T-helper 9 cell (primary cell): ENCODE measurements at places on chromosomes 13 and 19.

DNA sequence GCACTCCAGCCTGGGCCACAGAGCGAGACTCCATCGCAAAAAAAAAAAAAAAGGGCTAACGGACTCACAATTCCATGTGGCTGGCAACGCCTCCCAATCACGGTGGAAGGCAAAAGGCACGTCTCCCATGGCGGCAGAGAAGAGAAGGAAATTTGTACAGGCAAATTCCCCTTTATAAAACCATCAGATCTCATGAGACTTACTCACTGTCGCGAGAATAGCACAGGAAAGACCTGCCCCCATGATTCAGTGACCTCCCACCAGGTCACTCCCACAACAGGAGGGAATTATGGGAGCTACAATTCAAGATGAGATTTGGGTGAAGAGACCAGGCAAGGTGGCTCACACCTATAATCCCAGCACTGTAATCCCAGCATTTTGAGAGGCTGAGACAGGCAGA lies 18.7 kb upstream of the NMRK2 start:
- no peak for DNase-seq

- DNase-seq: no peak
Observed at GRCh38 chr13:30605052-30605451, 12.7 kb upstream of the USPL1 start.

DNA sequence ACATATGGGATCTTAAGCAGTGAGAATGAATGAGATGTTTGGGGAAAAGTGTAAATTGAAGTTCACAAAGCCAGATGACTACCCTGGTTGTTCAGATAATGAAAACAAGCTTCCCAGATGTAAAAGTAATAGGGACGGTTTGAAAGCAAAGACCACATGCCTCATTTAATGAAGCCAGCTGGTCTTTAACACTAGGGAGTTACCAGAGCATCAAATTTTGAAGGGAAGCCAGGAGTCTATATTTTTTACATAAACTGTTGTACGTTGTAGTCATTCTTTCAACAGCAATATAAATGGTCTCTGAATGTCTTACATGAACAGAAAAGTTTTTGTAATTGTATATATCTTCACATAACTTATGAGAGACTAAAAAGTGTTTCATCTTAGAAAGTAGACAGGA lies 2604.5 kb upstream of the PCDH20 start:
- DNase-seq: no peak

- no peak for DNase-seq
Observed at GRCh38 chr13:80572923-80573316, 232.0 kb upstream of the SPRY2 start.

DNA sequence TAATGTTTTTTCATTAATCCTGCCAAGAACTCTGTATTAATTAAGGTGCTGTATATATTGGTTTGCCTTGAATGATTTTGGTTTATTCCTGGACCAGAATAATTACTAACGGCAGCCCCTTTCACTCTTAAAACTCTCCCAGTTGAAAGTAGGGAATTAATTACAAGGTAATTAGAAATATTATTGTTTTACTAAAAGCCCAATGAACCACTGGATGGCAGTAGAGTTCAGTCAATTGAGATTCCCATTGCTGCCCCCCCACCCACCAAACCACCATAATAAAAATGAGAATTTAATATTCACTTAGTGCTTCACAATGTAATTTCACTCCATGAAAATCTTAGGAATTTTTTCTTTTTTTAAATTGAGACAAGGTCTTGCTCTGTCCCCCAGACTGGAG lies 13.7 kb downstream of the WBP4 start:
- peak; percentile 12 for DNase-seq

DNA sequence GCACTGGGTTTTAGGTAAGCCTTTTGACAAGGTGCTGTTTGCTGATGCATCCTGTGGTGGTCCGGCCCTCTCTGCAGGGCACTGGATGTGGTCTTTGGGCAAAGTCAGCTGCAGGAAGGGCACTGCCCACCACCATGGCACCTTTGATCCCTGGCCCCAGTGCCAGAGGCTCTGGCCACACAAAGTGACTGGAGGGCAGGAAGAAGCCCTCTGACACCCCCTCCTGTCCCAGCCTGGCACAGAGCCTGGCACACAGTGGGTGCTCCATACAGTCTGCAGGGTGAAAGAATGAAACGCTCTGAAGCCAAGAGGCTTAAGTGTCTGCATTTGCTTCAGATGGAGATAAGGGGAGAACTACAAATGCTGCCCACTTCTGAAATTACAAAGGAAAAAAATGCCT lies 47.6 kb upstream of the CNMD start:
- DNase-seq: no peak

DNA sequence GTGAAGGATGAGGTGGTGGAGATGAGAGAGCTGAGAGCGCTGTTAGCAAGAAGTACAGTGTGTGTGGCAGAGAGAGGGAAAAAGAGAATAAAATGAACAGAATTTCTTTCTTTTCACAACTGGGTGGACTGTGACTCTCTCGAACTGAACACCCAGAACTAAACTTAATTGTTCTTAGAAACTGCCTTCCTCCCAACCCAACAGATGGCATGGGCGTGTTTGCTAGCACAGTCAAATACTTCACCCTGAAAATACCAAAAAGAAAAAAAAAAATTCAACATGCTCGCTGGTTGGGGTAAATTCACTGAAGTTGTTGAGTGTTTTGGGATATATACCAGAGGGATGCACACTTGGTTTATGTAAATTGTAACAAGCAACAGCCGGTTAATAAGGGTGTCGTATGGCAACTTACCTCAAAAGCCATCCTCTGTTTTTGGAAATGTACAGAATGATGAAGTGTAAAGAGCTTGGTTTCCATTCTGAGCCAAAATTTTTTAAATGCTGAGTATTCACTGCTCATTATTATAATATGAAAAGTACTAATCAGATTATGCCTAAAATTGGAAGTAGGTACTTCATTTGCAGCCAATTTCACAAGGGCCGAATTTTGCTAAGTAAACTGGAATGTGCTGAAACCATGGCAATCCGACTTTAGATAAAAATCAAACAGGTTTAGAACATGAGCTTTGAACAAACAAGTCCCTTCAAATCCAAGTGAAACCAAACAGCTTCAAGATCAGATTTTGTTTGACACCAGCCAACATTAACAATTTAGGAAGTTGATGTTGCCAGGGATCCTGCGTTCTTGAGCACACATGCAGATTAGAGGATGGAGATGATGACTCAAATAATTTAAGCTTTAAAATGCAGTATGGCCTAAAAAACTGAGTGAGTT lies 115.8 kb downstream of the ZIC5 start:
- DNase-seq: no peak

DNA sequence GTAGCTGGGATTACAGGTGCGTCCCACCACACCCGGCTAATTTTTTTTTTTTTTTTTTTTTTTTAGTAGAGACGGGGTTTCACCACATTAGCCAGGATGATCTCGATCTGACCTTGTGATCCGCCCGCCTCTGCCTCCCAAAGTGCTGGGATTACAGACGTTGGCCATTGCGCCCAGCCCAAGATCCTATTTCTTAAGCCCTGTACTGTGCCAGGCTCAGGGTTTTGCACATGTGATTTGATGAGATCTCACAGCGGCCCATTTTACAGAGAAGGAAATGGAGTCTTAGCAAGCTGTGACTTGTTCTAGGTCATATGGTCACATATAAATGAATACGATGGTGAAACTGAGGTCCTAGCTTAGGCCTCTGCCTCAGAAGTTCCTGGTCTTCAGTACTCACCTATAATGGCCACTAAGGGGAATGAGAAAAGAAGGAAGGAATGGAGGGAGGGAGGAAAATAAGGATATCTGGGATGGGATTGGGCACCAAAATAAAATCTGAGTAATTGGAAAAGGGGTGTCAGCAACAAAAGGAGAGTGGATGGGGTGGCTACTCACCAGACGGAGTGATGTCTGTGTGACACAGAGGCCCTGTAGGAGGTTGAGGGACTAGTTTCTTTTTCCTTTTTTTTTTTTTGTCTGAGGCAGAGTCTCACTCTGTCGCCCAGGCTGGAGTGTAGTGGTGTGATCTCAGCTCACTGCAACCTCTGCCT lies 1.3 kb downstream of the OSCAR start:
- no peak for DNase-seq

- DNase-seq: no peak
Observed at GRCh38 chr13:33884531-33885220, 66.7 kb downstream of the RFC3 start.

- DNase-seq: no peak
Observed at GRCh38 chr19:46113726-46114125, 10.8 kb downstream of the IGFL3 start.

DNA sequence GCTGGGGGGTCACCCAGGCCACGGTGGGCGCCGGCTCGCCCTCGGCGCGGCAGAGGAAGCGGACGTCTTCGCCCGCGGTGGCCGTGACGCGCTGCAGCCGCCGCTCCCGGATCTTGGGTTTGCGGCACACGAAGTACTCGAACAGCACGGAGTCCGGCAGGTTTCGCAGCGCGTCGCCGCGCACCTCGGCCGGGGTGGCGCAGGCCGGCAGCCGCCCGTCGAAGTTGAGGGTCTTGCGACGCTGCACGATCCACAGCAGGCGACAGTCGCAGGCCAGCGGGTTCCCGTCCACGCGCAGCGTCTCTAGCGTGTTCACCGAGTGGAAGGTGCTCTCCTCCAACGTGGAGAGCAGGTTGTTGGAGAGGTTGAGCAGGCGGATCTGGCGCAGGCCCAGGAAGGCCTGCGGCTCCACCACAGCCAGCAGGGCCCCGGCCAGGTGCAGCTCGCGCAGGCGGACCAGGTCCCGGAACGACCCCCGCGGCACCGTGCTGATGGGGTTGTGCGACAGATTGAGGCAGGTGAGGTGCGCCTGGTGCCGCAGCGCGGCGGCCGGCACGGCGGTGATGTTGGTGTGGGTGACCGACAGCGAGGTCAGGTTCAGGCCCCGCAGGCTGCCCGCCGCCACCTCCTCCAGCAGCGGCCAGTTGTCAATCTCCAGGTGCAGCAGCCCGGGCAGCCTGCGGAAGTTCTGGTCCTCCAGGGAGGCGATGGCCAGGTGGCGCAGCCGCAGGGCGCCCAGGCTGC lies 8.6 kb upstream of the PEAK3 start:
- no peak for DNase-seq

- no peak for DNase-seq
Observed at GRCh38 chr19:29326849-29327840, 114.2 kb upstream of the UQCRFS1 start.

DNA sequence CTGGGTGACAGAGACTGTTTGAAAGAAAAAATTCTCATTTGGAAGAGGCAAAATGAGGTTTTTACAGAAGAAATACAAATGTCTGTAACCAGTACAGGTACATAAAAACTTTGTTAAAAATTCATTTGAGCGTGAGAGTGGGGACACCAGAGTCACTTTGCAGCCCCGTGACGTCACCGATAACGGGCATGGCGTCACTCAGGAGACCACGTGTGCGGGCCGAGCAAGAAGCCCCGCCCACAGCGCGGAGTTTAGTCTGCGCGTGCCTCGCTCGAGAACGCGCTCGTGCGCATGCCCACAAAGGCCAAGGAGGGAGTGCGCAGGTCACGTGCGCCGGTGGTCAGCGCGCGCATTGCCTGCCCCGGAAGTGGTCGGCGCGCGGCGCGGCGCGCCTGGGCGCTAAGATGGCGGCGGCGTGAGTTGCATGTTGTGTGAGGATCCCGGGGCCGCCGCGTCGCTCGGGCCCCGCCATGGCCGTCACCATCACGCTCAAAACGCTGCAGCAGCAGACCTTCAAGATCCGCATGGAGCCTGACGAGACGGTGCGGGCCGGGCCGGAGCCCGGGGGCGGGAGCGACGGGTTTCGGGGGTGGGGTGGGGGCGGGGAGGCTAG lies at the start of gene RAD23A:
RAD23A (plus strand) TSS at position 384 of the 613 bp plus-strand sequence; CDS start at position 471, 87 bp downstream.
- DNase-seq: peak; percentile 98

DNA sequence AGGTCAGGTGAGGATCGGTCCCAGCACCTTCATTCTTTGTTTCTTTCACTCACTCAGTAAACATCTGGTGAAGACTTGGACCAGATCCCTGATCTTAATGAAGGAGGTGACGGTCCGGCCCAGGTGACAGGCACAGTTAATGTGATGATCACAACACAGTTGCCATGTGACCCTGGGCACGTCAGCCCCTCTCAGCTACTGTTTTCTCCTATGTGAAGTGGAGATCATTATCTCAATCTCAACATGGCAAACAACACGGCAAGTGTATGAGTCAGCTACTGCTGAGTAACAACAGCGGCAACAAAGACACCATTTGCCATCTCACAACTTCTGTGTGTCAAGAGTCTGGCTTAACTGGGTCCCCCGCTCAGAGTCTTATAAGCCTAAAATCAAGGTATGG lies 74.6 kb downstream of the GNG7 start:
- no peak for DNase-seq

GRCh38 chr13:100235311-100235901 lies 146.5 kb downstream of the PCCA start:
- DNase-seq: no peak

GRCh38 chr19:2680808-2681207 lies 21.7 kb downstream of the GNG7 start:
- no peak for DNase-seq

GRCh38 chr13:46058268-46058667 lies 5.7 kb upstream of the ZC3H13 start:
- no peak for DNase-seq

- DNase-seq: no peak
Observed at GRCh38 chr19:15251010-15251748, 18.9 kb upstream of the EPHX3 start.

GRCh38 chr13:26529441-26529840 lies 28.0 kb upstream of the WASF3 start:
- no peak for DNase-seq

GRCh38 chr13:73421310-73421912 lies 362.6 kb downstream of the KLF5 start:
- DNase-seq: no peak

GRCh38 chr13:101988140-101988539 lies 413.7 kb downstream of the FGF14 start:
- no peak for DNase-seq

- DNase-seq: peak; percentile 70
Observed at GRCh38 chr19:12884926-12885748, 1.9 kb downstream of the KLF1 start.

- DNase-seq: peak; percentile 67
Observed at GRCh38 chr19:8001995-8002849, 3.2 kb downstream of the ELAVL1 start.

GRCh38 chr19:8585894-8586750 lies 8.9 kb upstream of the MYO1F start:
- peak; percentile 70 for DNase-seq

GRCh38 chr13:36796052-36796451 lies 23.0 kb upstream of the RFXAP start:
- DNase-seq: no peak

DNA sequence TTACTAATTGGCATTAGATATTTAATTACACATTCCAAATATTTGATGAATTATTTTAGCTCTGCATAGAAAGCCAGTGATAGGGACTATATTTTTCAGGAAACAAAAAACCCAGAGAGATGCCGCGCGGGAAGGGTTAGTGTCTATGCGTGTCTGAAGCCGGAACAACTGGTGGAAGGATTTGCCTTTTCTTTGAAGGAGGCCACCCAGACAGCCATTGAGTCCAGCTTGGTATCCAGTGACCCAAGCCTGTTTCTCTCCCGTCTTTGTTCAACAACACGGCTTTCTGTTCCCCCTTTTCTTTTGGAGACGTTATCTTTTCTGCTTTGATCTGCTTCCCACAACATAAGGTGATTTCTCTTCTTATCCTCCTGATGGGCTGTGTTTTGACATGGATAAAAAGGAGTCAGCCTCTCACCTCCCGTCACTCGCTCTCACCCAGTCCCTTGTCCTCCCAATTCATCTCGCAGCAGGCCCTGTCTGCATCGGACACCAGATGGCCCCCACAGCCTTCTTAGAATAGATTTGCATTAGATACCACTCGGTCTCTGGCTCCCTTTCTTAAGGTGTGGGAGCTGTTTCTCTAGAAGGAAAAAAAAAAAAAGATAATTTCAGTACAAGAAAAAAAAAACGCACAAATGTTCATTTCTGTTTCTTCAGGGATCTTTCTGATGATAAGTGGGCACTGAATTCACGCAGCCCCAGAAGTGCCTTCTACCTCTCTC lies 361.8 kb downstream of the ZNF536 start:
- no peak for DNase-seq

GRCh38 chr19:28980236-28980868 lies 232.6 kb downstream of the UQCRFS1 start:
- DNase-seq: no peak
